ENCODE measurements at places on chromosomes 2 and 18.

DNA sequence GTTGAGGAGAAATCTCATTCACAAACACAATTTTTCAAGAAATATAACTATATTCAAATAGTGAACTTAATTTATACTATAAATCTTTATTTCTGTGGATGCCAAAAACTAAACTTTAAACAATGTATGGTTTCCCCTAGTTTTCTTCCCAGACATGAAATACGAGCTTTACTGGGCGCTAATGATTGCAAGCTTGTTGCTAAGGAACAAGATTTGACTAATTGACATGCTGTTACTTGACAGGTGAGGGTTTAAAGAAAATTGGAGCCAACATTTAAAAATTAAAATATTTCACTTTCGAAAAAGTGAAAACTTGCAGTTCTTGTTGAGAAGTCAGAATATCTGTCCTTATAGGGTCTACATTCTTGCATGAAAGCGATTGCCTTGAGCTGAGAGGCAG, 381.0 kb downstream of the MEIS1 start:
- no peak for DNase-seq

DNA sequence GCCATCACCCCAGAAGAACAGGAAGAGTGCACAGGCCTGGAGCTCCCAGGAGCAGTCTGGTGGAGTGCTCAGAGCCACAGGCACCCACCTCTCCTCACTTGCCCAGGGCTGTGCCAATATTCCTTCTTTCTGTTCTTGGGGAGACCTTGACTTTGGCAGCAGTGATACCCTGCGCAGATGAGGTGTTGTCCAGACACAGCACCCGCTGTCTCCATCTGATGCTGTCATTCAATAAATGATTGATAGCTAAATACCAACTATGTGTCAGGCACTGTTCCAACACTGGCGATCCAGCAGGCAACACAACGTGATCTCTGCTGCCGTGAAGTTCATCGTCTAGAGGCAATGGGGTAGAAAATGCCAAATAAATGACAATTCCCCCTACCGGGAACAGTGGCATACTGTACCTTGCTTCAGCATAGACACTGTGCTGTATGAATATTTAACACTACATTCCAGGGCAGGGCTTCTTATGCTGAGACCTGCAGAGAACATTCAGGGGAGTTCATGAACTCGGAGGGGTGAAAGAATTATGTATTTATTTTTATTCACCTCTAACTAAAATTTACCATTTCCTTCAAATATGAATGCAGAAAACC, 320.5 kb upstream of the NCKAP5 start:
- DNase-seq, result no peak

GRCh38 chr2:176085861-176086771, 2.4 kb upstream of the EVX2 start:
- DNase-seq, result no peak

DNA sequence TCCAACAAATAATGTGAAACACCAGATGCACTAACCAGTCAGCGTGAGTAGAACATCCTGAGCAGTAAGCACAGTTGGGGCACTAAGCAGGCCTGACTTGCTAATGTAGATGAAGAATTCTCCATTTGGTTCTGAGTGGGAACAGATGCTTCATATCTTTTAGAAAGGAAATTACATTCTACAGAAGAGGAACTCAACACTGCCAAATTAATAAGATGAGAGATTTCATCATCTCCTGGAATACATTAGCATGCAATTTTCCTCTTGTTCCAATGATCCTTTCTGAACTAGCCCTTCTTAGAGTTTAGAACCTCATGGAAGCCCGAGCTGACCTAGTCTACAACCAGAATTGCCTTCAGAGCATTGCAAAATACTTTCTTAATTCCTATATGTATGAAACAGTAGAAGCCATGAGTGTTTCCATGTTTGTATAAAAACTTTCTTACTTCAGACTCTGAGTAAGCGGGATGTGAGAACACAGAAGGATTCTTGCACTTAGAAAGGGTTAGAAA, 34.8 kb downstream of the COL5A2 start:
- DNase-seq, result no peak

DNA sequence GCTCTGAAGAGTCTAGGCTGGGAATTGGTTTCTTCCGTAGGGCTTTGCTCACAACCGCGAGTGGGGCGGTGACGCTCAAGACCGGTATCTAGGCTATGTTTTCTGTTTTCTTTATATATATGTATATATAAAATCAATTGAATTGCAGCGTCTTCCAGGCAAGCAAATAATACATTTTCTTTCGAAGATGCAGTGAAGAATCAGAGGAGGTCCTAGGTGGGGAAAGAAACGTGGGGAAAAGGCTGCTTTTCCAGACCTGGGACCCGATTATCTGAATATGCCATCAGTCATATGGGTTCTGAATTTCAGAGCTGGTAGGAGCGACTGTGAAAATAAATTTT, 714 bp upstream of the SCN9A start:
- DNase-seq, result no peak

DNA sequence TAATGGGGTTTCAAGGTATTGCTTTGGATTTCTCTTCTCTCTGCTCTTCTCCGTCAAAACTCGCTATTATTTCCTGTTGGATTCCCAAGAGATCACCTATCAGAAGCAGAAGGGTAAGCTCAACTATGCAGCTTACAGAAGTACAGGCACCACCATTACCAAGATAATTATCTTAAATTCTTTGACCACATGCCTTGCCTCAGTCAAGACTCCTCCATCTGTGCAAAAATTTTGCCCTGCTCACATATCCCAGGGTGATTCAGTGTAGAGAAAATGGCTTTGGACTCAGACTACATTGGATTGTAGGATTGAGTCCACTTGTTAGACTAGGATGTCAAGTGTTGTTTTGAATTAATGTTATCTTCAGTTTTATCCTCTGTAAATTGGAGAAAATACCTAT, 698.7 kb downstream of the TDRD15 start:
- no peak for DNase-seq

DNA sequence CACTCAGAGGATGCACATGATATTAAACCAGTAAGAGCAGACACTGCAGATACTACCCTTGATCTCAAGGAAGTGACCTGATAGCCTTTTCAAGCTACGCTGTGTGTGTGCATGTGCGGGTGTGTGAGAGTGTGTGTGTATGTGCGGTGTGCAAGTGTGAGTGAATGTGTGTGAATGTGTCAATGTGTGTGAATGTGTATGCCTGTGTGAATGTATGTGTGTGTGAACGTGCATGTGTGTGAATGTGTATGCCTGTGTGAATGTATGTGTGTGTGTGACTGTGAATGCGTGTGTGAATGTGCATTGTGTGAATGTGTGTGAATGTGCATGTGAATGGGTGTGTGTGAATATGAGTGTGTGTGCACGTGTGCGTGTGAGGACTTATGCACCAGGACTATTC, 53.8 kb downstream of the KCNG2 start:
- DNase-seq, result no peak

- DNase-seq, result no peak
Observed at GRCh38 chr18:61771861-61772260, 120.9 kb downstream of the RNF152 start.

- no peak for DNase-seq
Observed at GRCh38 chr2:21372654-21373053, 248.9 kb downstream of the TDRD15 start.

DNA sequence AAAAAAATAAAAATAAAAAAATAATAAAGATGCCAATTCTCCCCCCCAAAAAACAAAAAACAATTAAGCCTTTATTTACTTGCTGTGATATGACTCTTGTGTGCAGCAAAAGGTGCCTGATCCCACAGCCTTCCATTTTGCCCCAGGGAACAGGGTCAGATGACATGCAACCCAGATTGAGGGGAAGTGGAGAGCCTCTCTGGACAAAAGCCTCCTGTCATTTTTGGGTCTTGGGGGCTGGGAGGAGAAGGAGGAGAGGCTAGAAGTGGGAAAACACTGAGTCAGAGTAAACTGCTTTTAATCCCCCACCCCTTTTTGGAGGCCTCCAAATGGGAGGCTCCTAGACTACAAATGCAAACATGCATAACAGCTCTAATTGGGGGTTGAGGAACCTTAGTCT, 46.6 kb upstream of the SCG2 start:
- no peak for DNase-seq

DNA sequence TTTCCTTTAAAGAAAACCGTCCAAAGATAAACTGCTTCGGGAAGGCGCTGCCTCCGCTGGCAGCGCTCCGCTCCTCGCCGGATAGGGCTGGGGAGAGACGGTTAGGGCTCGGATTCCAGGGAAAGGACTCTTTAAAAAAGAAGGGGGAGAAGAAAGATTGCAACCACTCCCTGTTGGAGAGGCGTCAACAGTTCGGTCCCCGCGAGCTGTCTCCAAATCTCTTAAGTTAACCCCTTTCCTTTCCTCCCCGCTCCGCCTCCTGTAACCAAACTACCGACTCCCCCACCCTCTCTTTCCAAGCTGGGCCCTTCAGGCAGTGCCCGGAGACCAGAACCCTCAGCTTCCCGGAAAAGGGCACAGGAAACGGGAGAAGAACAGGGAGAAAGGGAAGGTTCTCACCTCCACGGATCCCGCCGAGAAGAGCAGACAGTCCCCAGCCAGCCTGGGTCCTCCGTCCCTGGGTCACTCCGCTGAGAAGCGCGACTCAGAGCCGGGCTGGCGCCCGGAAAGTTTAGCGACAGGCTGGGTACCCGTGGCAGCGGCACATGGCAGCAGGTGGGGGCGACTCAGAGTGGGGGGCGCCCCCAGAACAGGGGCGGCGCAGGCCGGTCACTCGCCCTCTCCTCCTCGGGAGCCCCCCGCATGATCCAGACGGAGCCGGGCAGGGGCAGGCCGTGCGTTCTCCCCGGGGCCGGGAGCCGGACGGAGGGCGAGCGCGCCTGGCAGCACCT, 675 bp downstream of the FZD5 start:
- DNase-seq, result no peak

- no peak for DNase-seq
Observed at GRCh38 chr2:74991977-74992376, 33.5 kb downstream of the POLE4 start.

GRCh38 chr2:9285385-9285920, 78.8 kb downstream of the ASAP2 start:
- DNase-seq, result no peak

DNA sequence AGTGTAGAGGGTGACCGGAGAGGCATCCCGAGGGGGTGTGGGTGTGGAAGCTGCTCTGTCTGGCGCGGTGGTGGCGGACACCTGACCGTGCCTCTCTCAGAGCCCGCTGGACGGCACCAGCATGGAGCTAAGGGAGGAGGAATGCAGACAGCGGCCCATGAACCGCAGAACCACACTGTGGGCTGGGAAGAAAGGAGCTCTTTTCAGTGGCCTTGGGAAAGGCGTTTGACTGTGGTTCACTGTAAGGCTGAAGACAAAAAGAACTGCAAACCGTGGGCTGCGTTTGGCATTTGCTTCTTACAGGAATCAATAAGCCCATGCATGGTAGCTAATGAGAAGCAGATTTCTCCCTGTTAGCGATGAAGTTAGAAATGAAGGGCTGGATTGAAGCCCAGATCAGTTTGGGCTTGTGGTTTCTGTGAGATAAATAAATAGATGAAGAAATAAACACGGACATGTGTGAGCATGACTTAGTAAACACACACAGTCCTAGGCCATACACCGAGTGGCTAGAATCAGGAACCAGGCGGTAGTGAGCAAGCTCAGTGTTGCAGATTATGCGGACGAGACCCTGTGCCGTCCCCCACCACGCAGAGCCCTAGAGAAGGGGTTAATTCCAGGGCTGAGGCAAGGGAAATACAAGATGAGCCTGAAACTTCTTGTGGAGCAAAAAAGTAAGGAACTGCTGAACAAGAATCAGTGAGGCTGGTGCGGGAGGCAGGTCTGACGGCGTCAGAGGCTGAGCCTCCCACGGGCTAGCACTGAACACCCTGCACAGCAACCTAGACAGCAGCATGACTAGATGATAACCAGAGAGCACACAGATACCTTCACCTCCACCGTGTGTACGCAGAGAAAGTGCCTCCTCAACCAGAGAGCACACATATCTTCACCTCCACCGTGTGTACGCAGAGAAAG, 29.3 kb upstream of the NFATC1 start:
- DNase-seq, result no peak

DNA sequence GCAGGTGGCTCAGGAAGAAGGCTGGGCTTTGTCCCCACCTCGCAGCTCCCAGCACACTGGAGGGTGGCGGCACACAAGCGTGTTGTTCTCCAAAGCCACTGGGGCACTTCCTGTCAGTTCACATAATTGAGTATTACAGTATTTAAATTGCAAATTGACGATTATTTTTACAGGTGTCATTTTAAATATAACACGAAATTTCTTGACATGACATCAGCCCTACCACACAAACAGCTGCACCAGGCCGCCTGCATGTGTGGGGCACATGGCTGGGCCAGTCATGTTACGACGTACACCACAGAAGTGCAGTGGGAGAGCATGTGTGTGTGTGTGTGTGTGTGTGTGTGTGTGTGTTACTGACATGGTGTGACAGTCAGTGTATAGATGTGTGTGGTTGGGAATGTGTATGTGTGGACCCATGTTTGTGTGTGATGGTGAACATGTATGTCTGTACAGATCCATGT, 155.6 kb downstream of the TTC32 start:
- DNase-seq, result no peak

DNA sequence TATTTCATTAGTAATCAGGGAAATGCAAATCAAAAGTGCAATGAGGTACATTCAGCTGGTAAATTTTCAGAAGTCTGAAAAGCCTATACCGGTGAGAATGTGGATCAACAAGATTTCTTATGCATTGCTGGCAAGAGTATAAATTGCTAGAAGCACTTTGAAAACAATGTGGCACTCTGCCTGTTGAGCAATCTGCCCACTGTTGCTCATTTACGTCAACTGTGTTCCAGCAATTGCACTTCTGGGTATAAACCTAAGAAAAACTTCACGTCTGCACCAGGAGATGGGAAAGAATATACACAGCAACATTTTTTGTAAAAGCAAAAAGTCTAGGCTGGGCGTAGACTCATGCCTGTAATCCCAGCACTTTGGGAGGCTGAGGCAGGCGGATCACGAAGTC, 40.8 kb downstream of the MTERF4 start:
- no peak for DNase-seq

DNA sequence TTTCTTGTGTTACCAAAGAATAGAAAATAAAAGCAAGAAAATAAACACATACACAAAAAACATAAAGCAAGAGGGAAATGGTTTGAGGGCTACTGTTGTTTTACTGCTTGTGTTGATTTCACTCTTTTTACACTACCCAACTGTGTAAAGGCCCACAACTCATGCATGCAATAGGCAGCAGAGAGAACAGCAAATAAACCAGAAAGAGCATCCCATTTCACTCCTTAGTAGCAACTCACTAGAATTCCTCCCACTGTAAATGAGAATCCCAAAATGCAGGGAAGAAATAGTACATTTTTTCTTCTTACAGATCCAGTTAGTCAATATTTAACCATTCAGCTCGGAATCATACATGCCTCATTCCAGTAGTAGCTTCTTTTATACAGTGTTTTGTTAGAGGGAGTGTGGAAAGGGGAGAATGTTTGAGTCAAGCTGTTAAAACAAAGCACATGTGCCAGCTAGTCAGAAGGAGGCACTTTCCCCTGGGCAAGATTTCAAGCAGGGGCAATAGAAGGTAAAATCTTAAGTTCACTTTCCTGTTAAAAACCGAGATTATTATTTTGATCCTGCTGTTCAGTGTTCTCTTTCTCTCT, 147.2 kb upstream of the FAM98A start:
- DNase-seq, result no peak

- no peak for DNase-seq
Observed at GRCh38 chr2:177758591-177759371, 313.8 kb downstream of the PDE11A start.
